ENCODE measurements at places on chromosomes 13 and 19.

GRCh38 chr19:33163481-33163880 lies 30.6 kb upstream of the LRP3 start:
- no peak for DNase-seq

- no peak for DNase-seq
Measured at GRCh38 chr19:18520848-18521691, 800 bp downstream of the ELL start.

DNA sequence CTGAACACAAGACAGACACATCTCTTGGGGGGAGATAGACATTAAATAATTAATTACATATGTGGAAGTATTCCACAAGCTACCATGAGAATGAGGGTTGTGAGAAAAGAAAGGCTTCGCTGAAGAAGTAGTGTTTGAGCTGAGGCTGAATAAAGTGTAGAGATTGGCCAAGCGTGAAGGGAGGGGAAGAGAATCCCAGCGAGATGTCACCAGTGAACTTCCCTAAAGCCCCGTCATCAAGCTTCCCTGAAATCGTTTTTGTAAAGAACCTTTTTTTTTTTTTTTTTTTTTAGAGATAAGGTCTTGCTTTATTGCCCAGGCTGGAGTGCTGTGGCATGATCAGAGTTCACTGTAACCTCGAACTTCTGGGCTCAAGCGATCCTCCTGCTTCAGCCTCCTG lies 235.2 kb downstream of the KCNRG start:
- no peak for DNase-seq

DNA sequence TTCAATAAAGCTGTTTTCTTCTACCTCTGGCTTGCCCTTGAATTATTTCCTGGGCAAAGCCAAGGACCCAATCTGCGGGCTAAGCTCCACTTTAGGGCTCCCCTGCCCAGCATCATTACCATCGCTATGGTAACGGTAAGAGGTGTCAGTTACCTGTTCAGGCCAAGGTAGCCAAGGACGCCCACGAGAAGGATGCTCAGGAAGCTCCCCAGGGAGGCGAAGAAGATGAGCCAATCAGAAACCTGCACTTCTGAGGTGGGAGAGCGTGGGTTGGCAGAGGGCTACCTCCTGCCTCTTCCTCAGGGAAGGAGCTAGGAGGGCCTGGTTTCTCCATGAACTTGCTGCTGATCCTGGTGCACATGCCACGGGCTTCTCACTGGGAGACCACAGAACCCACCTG lies 24.7 kb downstream of the IL12RB1 start:
- no peak for DNase-seq

- DNase-seq: no peak
Measured at GRCh38 chr13:41985788-41986508, 25.0 kb upstream of the VWA8 start.

DNA sequence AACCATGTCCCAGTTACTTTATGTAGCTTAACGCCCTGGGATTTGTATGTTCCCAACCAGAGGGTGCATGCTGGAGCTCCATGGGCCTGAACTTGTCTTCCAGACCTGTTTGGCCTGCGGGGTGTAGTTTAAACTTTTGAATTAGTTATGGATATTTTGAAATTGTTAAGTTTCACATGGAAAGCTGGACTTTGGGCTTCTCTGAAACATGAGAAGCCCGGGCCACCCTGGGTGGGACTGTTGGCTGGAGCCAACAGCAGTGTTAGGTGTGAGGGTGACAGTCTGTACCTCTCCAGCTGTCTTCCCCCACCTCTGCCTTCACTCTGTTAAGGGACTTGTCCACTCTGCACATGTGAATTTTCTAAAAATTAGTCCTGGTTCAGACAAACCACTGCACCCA lies 1.6 kb downstream of the UBE2L5 start:
- DNase-seq: no peak

GRCh38 chr13:91184244-91184926 lies 163.1 kb upstream of the MIR17HG start:
- DNase-seq: no peak

DNA sequence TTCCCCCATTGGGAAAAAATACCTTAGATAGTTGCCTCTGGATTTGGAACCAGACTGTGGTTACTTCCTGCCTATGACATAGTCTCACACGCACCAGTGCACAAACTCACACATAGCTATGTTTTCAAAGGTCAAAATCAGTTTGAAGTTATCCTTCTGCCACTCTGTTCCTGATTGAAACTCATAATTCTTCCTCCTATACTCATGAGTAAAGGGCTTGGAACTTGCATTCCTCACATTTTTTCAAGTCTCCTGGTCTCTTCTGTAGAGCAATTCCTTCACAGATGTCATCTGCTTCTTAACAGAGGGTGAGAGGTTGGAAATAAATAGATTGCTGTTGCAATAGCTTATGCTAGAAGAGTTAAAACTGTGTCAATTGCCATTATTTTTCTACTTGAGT lies 18.6 kb upstream of the POSTN start:
- peak; percentile 91 for DNase-seq

All from kidney epithelial cell (primary cell).